ENCODE measurements at places on chromosomes 6 and 20.

DNA sequence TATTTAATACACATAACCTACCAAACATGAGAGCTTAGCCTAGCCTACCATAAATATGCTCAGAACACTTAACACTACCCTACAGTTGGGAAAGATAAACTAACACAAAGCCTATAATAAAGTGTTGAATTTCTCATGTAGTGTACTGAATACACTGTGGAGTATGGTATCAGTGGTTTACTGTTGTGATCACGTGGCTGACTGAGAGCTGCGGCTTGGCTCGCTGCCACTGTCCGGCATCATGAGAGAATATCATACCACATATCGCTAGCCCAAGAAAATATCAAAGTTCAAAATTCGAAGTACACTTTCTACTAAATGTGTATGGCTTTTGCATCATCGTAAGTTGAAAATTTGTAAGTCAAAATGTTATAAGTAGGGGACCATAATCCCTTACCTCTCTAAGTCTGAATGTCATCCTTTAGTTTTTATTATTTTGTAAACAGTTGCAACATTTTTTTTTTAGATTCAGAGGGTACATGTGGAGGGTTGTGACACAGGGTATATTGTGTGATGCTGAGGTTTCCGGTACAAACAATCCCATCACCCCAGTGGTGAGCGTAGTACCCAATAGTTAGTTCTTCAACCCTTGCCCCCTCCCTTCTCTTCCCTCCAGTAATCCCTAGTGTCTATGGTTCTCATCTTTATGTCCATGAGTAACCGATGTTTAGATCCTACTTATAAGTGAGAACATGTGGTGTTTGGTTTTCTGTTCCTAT, 14.6 kb upstream of the TAAR1 start:
- DNase-seq = no peak

- peak; percentile 59 for DNase-seq
Observed at GRCh38 chr6:105170059-105170458, 9.8 kb downstream of the POPDC3 start.

DNA sequence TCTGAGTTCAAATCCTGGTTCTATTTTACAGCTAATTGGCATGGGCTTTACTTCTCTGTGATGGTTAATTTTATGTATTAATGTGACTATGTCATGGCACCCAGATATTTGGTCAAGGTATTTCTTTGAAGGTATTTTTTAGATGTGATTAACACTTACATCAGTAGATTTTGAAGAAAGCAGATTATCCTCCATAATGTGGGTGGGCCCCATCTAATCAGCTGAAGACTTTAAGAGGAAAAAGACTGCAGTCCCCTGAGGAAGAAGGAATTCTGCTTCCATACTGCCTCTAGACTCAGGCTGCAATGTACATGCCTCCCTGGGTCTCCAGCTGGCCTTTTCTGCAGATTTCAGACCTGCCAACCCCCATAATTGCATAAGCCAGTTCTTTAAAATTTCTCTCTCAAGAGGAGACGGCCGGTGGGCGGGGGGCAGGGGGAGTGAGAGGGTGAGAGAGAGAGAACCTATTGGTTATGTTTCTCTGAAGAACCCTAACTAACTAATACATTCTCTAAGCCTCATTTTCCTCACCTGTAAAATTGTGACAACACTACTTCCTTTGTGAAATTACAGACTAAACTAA, 338.2 kb upstream of the PRDM1 start:
- DNase-seq = no peak

DNA sequence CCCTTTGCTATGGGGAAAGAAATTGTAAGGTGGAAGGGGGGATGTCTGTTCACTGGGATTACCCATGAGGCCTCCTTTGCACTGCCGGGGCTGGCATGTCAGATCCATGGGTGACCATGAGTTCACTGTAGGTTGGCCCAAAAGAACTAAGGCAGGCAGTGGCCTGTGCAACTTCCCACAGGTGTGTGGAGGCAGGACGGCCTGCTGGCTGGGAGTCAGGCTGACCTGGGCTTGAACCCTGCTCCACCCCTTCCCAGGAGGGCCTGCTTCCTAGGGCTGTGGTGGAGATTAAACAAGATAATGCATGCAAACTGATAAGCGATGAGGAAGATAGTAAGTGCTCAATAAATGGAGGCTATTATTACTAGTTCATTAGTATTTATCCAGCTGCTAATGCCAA, 163.0 kb downstream of the EYA2 start:
- DNase-seq = no peak

DNA sequence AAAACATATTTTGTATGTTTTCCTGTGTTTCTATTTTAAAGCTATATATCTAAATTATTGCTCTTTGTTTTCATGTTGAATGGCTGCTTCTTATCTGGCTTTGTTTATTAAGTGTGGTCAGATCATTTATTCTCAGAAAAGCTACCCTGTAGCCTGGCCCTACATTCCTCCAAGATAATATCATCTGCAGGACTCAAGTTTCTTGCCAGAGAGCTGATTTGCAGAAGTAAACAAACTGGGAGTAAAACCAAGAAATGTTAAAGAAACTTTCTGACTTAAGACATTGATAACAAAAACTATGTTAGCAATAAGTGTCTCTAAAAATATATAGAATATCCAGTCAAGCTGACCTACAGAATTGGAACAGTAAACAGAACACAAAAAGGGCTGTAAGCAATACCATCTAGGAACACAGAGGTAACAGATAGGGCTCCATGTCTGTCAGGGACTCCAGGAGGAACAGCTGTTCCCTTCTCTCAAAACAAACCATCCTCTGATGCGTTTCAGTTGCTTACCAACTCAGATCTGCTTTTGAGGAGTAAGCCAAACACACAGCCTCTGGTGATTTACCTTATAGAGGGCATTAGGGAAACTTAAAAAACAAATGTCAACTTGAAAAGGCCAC, 17.5 kb upstream of the CEP85L start:
- peak; percentile 51 for DNase-seq

DNA sequence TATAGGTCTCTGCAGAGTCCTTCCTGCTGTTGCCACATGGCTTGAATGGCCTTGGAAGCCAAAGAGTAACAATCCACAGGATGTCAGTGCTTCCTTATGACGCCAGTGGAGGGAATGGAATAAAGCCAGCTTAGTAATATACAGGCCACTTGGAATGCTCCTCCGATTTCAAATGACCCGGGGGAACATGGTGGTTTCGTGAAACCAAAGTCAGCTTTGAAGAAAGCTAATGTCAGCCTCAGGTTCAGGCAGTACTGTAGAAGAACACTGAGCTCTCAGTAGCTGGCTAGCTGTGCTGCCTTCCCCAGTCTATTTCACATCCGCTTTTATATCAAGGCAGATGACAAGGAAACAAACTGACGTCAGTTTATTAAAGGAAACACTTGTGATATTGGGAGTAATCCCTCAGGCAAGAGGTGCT, 189.1 kb downstream of the DTNBP1 start:
- DNase-seq = peak; percentile 92

GRCh38 chr6:88848870-88849269, 114.5 kb downstream of the RNGTT start:
- DNase-seq = no peak

DNA sequence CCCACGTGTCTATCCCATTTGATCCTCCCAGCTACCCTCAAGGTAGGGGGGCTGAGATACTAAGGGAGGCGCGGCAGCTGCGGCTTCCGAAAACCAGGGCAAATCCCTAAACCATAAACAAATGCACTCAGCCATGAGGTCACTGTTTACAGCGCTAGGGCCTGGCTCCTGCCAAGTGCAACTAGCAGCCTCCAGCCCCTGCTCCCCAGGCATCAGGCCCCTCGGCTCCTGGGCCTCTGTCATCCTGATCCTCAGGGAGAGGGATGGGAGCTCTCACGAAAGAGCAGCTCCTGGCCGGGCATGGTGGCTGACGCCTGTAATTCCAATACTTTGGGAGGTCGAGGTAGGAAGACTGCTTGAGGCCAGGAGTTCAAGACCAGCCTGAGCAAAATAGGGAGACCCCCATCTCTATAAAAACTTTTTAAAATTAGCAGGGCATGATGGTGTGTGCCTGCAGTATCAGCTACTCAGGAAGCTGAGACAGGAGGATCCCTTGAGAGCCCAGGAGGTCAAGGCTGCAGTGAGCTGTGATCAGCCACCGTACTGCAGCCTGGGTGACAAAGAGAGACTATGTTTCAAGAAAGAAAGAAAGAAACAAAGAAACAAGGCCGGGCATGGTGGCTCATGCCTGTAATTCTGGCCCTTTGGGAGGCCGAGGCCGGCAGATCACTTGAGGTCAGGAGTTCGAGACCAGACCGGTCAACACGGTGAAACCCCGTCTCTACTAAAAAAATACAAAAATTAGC, 42.5 kb upstream of the TLDC2 start:
- peak; percentile 65 for DNase-seq

- DNase-seq = no peak
Observed at GRCh38 chr6:119436583-119436982, 87.0 kb upstream of the MAN1A1 start.

- DNase-seq = no peak
Observed at GRCh38 chr6:43283514-43283901, 14.6 kb upstream of the SLC22A7 start.

- DNase-seq = no peak
Observed at GRCh38 chr6:159655409-159655988, 37.5 kb downstream of the SOD2 start.

GRCh38 chr20:32539817-32540675, 45.1 kb downstream of the NOL4L start:
- DNase-seq = no peak

- peak; percentile 58 for DNase-seq
Observed at GRCh38 chr6:132063204-132063603, 112.0 kb upstream of the CCN2 start.

DNA sequence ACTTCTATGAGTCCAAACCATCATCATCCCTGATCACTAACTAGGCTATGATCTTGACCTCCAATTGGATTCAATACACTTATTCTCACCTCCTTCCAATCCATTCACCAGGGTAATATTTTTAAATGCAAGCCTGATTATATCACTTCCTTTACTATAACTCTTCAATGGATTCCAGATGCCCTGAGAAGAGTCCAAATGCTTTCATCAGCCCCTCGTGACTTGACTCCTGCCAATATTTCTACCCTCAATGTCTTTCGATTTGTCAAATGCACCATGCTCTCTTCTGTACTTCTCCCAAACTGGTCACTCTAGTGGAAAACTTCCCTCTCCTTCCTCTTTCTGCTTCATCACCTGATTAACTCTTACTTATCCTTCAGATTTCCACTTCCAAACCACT, 70.8 kb downstream of the CD164 start:
- peak; percentile 72 for DNase-seq
